CD4-positive, alpha-beta T cell treated with Interleukin-15 for 4 hours (primary cell): ENCODE measurements at places on chromosomes 5 and 9.

GRCh38 chr5:17339841-17340240, 122.4 kb downstream of the BASP1 start:
- no peak for DNase-seq

- DNase-seq: no peak
Observed at GRCh38 chr5:149043641-149044040, 19.2 kb downstream of the SH3TC2 start.

DNA sequence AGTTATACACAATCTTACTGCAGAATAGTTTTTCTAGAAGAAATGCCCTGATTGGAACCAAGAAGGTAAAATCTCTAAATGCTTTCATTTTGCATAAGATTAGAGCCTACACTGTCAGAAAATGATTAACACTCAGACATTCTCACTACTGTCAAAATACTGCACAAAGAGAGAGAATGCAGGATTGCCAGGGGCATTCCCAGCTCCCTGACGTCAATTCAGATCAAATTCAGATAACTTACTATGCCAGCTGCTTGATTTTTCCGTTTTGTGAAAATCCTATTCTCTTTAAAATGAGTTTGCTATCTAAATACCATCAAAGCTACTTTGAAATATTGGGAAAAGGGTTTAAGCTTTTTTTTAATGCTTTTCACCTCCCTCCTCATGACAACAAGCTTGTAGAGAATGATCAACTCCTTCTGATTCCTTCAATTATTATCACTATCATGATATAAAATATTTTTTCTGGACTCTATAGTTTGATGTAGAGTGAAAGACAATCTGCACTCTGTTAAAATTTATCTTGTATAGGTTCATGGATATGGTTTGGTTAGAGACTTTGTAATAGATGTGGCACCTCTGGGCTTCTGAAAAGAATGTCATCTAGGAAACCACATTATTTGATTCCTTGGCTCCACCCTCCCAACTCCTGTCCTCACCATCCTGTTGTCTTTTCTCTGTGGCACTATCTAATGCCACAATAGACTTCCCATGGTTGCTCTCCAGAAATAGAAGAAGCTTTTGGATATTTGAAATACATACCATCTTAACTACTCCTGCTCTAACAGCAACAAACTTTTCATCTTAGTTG, 407.7 kb downstream of the PDE4D start:
- DNase-seq: no peak

GRCh38 chr9:128825923-128826700, 3.5 kb downstream of the SPOUT1 start:
- no peak for DNase-seq

GRCh38 chr5:59062986-59063683, 480.3 kb downstream of the RAB3C start:
- no peak for DNase-seq

DNA sequence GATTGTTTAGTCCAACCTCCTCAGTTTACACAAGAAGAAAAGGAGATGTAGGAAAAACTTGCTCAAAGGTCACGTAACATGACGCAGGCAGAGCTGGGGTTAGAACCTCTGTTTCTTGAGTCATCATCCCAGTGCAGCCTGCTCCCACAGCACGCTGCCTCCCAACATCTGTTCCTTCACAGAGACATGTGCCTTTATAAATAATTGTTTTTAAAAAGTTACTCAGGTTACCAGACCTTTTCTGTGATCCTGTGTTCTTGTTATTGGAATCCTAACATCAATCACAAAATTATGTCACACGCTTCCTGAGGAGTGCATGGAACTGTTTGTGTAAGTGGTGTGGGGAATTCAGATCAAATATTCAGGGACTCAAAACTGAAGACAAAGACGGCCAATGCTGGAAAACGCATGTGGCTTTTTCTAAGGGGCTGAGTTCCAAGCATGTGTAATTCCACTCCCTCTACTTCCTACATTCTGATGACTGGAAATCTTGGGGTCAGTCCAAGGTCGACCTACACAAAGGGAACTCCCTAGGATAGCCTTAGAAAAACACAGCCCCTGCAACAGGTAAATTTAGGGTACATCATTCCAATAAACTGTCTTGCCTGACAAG, 184.3 kb downstream of the TSSK1B start:
- DNase-seq: no peak

DNA sequence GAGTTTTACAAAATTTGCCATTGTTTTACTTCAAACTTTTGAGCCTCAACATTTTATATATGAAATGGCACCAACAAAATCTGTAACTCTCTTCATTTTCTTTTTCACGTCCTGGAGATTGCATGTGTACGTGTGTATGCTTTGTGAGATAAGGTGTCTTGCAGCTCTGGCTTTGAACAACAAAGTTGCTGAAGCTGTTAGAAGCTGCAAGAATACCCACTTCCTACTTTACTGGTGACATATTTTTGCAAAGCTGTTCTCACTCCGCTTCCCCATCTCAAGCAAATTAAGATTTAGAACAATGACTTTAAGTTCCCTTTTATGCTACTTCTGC, 41.8 kb downstream of the FYB1 start:
- peak; percentile 66 for DNase-seq

GRCh38 chr5:149228618-149229297, 42.9 kb upstream of the AFAP1L1 start:
- DNase-seq: no peak

GRCh38 chr5:175731172-175731571, 73.3 kb downstream of the HRH2 start:
- DNase-seq: no peak

DNA sequence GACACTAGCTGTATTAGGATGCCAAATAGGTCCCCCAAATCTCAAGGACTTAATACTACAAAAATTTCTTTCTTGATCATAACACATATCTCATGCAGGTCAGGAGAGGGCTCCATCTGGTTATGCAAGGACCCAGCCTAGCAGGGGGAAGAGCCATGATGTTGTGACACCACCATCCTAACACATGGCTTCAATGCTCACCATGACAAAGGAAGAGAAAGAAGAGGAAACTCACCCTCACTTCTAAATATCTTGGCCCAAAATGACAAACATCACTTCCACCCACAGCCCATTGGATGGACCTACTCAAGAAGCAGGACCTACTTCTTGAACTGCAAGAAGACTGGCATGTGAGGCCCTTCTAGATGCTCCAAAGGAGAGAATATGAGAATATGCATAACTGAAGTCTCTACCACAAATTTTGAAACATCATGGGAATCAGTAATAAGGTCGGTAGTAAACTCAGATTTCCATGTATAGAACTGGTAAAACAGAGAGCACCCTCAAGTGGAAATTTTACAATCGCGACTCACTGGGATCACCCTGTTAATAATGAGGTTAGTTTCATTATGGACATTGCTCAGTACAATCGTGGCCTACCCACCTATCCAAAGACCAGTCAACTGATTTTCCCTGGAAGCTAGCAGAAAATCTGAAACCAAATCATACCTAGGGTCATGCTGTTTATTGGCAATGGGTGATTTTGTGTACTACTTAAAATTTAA, 308.2 kb downstream of the ACTL7B start:
- no peak for DNase-seq

GRCh38 chr5:127340606-127341005, 50.0 kb downstream of the MEGF10 start:
- DNase-seq: no peak

GRCh38 chr9:127112056-127112455, 10.4 kb downstream of the ANGPTL2 start:
- DNase-seq: no peak

- no peak for DNase-seq
Observed at GRCh38 chr9:121876255-121876654, 216.9 kb downstream of the TTLL11 start.

- no peak for DNase-seq
Observed at GRCh38 chr9:29802454-29802853, 2229.2 kb upstream of the C9orf72 start.

DNA sequence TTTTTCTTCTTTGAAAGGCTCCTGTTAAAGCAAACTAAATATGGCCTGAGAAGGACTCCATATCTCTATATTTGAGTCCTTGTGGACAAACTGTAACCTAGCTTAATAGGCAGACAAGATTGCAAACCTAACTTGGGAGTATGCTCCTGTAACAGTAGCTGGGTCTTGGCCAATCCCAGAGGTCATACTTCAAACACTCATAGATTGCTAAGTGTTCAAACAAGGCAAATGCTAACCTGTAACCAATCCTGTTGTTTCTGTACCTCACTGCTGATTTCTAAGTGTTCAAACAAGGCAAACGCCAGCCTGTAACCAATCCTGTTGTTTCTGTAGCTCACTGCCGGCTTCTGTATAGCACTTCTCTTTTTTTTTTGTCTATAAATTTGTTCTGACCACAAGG, 50.6 kb upstream of the CLK4 start:
- no peak for DNase-seq

DNA sequence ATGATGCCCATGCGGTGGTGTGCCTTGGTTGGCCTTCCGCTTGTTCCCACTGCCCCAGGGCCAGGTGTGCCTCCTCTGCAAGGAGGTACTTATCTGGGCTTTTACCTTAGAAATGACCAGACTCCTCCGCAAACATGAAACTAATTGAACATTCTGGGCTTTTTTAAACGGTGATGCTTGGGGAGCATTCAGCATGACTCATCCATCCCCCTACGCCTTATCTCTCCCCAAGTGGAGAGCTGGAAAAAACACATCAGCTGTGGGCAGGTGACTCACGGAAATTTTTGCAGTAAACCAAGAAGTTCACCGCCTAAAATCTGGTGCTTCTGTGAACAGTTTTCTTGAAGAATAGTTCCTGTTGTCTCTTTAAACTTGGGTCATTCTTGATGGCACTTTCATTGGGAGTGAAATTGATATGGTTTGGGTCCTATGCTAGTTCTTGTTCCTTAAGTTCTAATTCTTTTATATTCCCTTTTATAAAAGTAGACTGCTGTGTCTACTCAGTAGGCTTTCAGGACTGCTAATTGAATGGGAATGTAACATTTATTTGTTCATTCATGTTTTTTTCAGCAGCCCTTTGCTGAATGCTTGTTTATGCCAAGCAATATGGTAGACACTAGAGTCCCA, 39.6 kb downstream of the SFXN1 start:
- peak; percentile 76 for DNase-seq

GRCh38 chr9:69253057-69253456, 72.0 kb upstream of the ENTREP1 start:
- DNase-seq: no peak

DNA sequence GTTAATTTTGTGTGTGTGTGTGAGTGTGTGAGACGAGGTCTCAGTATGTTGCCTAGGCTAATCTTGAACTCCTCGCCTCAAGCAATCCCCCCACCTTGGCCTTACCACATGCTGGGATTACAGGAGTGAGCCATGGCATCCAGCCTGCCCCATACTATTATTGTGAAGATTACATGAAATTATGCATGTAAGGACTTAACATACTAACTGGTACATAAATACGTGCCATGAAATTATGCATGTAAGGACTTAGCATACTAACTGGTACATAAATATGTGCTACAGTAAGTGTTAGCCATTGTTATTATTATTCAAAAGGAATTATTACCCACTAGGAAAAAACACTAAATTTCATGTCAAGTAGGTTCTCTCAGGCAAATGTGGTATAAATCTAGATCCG, 16.2 kb downstream of the DMGDH start:
- DNase-seq: no peak

DNA sequence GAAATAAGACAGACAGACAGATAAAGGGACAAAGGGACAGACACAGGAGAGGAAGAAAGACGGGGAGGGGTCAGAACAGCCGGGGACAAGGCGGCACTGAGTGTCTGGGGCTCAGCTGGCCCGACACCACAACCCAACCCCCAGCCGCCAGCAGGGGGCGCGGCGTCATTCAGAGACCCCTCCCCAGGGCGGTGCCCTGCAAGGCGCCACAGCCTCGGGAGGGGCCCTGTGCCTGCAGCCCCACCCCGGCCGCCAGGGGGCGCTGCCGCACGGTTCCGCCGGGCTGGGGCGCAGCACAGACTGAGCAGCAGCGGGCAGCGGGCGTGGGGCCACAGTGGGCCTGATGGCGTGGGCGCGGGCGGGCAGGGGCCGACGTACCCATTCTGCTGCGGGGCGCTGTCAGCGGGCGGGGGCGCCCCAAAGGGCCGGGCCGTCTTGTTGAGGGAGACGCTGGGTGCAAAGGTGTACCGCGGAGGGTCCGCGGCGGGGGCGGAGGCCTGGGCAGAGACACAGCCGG, 5.9 kb downstream of the PDLIM7 start:
- no peak for DNase-seq

GRCh38 chr9:19969721-19970120, 180.9 kb upstream of the SLC24A2 start:
- no peak for DNase-seq

- no peak for DNase-seq
Observed at GRCh38 chr9:116934131-116934530, 247.0 kb downstream of the TRIM32 start.

DNA sequence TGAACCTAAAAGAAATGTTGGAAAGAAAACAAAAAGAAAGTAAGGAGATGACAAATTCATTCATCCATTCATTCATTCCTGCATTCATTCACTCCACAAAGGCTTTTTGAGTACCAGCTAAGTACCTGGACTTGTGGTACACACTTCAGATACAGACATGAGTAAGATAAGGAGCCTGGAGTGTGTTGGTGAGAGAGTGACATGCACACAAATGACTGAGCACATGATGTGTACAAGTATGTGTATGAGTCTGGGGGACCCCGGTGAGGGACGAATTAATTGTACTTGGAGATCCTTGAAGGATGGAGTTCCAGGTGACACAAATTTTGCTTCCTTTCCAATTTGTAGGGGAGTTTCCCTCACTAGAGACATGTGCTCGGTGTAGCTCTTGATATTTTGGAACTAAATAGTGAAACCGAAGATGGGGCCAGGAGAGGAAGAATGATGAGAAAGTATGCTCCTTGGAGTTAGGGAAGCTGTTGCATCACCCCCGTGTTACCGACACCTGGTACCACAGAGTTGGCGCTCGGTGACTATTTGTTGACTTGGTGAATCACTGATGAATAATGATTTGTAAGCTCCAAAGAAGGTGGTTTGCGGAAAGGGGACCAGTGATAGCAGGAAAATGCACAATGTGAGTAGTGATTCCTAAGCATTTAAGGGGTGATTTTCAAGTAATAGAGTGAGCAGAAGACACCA, 509.8 kb downstream of the CCDC171 start:
- no peak for DNase-seq

- DNase-seq: peak; percentile 67
Observed at GRCh38 chr5:109921735-109922380, 232.1 kb downstream of the MAN2A1 start.

DNA sequence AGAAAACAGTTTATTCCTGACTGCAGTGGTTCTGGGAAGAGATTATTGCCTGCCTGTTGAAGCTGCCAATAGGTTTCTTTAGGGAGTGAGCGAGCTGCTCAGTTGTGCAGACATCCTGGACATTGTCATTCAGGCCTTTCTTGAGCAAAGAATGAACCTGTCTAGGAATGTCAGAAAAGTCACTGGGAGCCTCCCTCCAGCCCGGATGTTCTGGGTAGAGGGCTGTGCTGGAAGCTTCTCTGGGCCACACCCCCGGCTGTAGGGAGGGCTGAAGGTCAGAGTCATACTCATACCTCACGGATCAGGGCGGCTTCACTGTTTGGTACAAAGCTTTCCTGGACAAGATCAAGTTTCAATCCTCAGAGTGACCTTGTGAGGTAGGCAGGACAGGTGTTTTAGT, 33.4 kb upstream of the TBC1D2 start:
- DNase-seq: no peak

GRCh38 chr9:71108937-71109336, 12.5 kb downstream of the TRPM3 start:
- no peak for DNase-seq
